Neural crest cell (in vitro differentiated cells): ENCODE measurements at places on chromosomes 6 and 20. TPM values are rescaled to one million over a fixed set of nuclear protein-coding genes. Genes with fewer than 3 reads are reported as not detected.

GRCh38 chr20:483815-484644, 21.7 kb upstream of the TBC1D20 start:
- no peak overlapping the region for H3K27ac ChIP-seq
- H3K36me3 ChIP-seq, result peaks cover 13% of the 10 kb centered on the region
- H3K4me3 ChIP-seq, result no peak overlapping the region
- no peaks in the 10 kb centered on the region for H3K4me1 ChIP-seq
- no peak for DNase-seq

GRCh38 chr6:112663698-112664097, 316.6 kb downstream of the RFPL4B start:
- DNase-seq, result no peak
- H3K27ac ChIP-seq, result no peak overlapping the region
- H3K4me3 ChIP-seq, result no peak overlapping the region
- H3K4me1 ChIP-seq, result no peaks in the 10 kb centered on the region

DNA sequence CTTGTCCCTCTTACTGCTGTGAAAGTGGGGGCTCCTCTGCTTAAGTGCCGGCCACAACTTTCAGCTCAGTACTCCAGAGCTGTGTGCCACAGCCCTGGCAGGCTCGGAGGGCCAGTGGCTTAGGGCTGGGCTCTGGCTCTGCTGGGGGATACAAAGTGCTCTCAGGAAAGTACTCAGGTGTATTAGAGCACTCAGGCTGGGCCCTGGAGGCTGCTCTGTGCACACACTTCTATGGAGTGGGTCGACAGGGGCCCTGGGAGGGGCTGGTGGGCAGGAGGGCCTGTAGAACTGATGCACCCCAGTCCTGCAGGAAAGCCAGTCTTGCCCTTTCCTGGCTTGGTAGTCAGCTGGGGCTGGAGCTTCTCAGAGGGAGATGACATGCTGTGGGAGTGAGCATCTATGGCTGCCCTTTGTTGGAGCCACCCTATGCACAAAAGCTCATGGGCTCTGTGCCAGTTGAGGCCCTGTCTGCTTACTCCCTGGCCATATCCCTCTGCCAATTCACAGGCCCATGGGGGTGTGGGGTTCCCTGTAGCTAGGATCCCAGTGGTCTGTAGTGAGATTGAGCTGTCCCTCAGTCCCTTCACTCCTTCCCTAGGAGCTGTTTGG, 22.0 kb downstream of the CENPW start:
- no peak overlapping the region for H3K27ac ChIP-seq
- H3K4me3 ChIP-seq, result no peak overlapping the region

DNA sequence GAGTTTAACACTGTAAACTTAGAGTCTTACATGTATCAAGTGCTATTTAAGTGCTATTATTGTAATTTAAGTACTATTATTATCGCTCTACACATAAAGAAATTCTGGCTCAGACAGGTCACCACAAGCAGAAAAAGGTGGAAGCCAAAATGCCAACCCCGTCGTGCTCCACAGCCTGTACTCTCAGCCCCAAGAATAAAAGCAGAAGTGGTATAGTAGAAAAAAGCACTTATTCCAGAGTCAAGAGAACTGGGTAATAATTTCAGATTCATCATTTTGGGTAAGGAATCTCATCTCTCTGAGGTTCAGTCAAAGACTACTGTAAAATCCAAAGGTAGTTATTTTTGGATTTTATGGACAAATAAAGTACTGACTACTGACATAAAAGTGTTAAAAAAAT, 943 bp downstream of the ZUP1 start:
- peaks cover 32% of the 10 kb centered on the region for H3K4me1 ChIP-seq
- peak overlapping the region; percentile 100 for H3K4me3 ChIP-seq
- peaks cover 15% of the 10 kb centered on the region for H3K27me3 ChIP-seq
- H3K36me3 ChIP-seq, result no peaks in the 10 kb centered on the region
- no peak overlapping the region for H3K27ac ChIP-seq

DNA sequence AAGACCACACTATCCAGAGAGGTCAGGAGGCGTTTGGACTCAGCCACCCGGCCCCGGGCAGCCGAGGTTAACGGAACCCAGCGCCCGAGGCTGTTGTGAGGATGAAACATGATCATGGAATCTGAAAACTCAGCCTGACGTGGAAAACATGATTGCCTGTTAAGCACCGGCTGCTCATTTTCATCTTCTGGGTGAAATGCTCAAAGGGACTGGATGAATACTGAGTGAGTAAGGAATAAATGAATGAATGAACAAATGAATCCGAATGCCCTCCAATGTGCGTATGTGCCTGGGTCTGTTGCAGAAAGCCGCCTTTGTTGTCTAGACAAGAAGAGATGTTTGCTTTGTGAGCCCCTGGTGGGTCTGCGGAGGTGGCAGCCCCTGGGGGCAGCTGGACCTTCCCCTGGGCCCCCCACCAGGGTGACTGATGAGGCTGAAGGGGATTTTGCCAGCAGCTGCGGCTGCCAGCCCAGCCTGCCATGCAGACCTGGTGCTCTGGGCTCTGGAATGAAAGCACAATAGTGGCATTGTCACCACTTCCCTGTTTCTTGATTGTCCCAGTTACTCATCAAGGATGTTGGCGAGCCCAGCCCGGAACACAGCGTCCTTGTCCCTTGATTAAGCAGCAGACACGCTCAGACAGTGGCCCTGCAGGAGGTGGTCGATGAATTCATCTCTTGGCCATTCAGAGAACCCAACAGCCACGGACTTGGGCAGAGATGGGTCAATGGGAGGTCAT, 211.1 kb downstream of the ANKRD60 start:
- no peaks in the 10 kb centered on the region for H3K36me3 ChIP-seq
- H3K4me3 ChIP-seq, result no peak overlapping the region
- no peak overlapping the region for H3K27ac ChIP-seq
- H3K4me1 ChIP-seq, result peaks cover 30% of the 10 kb centered on the region

GRCh38 chr6:30169658-30170614, 6.6 kb downstream of the TRIM15 start:
- no peak overlapping the region for H3K4me3 ChIP-seq

GRCh38 chr6:7846966-7847818, 63.4 kb downstream of the TXNDC5 start:
- no peak overlapping the region for H3K27ac ChIP-seq
- DNase-seq, result no peak
- H3K4me3 ChIP-seq, result no peak overlapping the region
- H3K36me3 ChIP-seq, result peaks cover 11% of the 10 kb centered on the region
- no peaks in the 10 kb centered on the region for H3K4me1 ChIP-seq

- H3K27me3 ChIP-seq, result no peaks in the 10 kb centered on the region
- H3K4me3 ChIP-seq, result no peak overlapping the region
- H3K36me3 ChIP-seq, result peaks cover 22% of the 10 kb centered on the region
- H3K27ac ChIP-seq, result no peak overlapping the region
- no peaks in the 10 kb centered on the region for H3K4me1 ChIP-seq
- DNase-seq, result no peak
Observed at GRCh38 chr6:113944701-113945100, 26.2 kb downstream of the HDAC2 start.

DNA sequence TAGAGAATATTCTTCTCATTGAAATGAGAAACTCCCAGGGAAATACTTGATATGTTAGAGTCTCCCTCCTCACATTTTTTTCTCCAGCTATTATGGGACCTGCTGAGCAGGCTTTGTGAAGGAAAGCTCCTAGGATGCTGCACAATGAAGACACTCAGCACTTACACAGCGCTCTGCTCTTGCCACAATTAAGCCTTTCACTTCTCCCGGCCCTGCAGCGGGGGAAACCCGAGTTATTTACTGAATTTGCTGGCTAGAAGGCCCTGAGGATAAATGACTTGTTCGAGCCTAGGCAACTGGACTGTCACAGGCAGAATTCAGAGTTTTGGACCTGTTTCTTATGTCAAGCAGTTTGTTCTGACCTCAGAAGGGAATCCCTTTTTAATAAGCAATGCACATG, 102.0 kb downstream of the MAP3K7 start:
- H3K27me3 ChIP-seq, result no peaks in the 10 kb centered on the region
- H3K36me3 ChIP-seq, result peaks cover 2% of the 10 kb centered on the region
- H3K27ac ChIP-seq, result peak overlapping the region; percentile 85
- peak overlapping the region; percentile 3 for H3K4me3 ChIP-seq

The WFDC12 gene
- not detected in 2 replicates for total RNA-seq

The PBOV1 gene
- total RNA-seq, result not detected in 2 replicates

The RFX6 gene
- total RNA-seq, result not detected in 2 replicates

The HLA-DPA1 gene
- total RNA-seq, result 1.8 and 3.4 TPM in 2 replicates

The SIRPG gene
- total RNA-seq, result not detected in 2 replicates

The SLC44A4 gene
- 0.32 and 0.84 TPM in 2 replicates for total RNA-seq

The HCK gene
- not detected in 2 replicates for total RNA-seq

The ECT2L gene
- total RNA-seq, result not detected in 2 replicates

The IFNGR1 gene
- total RNA-seq, result 20.3 and 23.0 TPM in 2 replicates
